Panc1 (cell line): ENCODE measurements at places on chromosomes 16 and 17.

DNA sequence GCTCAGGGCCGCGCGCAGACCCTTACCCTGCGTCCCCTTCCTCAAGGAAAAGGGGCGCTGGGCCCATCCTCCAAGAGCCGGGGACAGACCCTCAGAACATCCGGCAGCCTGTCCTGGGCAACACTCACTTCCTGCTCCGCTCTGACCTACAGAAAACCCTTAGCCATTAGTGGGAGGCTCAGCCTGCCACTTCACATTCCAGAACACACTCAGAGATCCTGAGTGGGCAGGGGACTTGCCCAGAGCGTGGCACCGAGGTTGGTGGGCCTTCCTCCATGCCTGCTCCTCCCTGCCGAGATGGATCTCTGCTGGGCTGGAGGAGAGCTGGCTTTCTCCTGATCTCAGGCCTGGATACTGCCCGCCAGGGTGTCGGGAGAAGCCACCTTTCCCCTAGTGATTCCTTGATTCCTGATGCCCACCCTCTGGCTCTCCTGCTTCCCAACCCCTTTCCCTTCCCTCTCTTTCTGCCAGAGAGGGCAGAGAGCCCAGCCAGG, 1.5 kb downstream of the SCARF1 start:
- DNase-seq = no peak

DNA sequence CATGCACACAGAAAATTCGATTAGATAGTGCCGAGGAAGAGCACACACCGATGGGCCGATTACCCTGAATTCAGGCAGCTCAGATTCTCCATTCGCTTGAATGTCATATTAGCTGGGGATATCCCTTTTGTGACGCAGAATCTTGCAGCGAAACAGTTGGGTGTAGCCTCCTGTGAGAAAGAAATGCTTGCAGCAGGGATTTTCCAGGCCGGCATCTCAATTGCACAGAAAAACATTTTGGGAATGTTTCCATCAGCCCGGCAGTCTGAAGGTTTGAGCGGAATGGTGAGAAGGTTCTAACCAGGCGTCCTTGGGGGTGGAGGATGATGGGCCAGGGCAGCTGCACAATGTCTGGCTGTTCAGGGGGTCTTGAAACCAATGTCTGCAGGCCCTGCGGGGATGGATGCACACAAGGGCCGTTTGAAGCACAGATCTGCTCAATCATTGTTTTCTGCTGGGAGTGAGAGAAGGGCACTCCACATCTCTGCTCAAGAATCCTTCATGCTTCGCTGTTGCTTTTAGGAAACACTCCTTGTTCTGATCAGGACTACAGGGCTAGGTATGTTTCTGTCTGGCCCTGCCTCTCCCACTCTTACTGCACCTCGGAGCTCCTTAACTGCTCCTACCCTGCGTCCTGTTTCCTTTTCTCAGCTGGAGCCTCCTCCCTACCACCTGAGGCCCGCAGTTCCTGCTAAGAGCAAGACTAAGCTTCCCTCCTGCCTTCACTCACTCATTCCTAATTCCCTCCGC, 94.6 kb downstream of the CMIP start:
- no peak for DNase-seq

DNA sequence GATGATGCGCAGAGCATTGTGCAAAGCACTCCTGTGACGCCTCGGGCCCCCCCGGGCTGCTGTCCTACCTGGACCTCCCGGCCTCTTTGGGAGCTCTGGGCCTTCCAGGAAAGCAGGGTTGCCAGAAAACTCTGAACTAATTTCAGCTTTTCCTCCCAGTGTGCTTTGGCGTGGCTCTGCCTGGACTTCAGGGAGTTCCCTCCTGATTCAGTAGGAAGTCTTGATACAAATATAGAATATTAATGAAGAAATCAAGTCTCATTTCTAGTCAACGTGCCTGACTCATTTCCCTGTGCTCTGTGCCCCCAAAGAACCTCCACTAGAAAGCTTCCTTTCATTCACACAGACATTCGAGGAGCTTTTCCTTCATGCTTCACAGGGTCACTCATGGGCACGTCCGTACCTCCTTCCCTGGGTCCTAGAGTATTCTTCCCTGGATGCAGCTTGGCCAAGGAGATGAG, 84.0 kb upstream of the NOL11 start:
- no peak for DNase-seq

GRCh38 chr17:50329716-50330115, 16.2 kb upstream of the XYLT2 start:
- no peak for DNase-seq

GRCh38 chr16:76346210-76346609, 69.0 kb downstream of the CNTNAP4 start:
- no peak for DNase-seq

DNA sequence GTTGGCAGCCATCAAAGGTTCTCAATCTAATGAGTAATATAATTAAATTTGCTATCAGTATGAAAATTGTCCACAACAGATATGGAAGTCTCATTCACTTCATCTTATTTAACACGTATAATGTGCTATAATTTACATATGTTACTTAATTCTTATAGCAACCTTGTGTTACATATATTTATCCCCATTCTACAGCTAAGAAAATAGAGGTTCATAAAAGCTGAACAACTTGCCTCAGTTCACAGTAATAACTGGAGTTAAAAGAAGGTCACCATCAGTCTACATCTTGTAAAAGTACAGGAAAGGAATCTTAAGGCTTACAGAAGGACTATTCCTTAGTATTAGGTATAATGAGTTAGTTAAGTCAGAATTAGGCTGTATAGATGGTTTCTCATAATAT, 27.9 kb downstream of the STXBP4 start:
- DNase-seq = no peak

GRCh38 chr16:88375996-88376834, 6.5 kb upstream of the ZNF469 start:
- DNase-seq = no peak

- DNase-seq = no peak
Observed at GRCh38 chr16:84552135-84552534, 47.7 kb upstream of the MEAK7 start.

- no peak for DNase-seq
Observed at GRCh38 chr16:56910654-56911539, 21.0 kb upstream of the HERPUD1 start.

GRCh38 chr16:46812781-46813540, 18.0 kb downstream of the C16orf87 start:
- no peak for DNase-seq

DNA sequence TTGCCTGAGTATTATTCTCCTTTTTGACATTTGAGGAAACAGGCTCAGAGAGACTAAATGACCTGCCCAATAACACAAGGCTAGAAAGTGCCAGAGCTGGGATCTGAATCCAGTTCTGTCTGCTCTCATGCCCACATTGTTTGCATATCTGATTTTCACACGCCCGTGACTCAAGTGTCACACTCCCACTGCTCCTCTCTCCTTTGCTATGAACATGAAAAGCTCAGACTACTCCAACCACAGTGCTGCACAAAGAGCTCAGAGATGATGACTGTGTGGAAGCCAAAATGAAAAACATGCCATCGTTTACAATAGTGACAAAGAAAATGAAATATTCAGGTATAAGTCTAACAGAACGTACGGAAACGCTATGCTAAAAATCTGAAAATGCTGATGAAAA, 107.9 kb downstream of the SMG6 start:
- no peak for DNase-seq

DNA sequence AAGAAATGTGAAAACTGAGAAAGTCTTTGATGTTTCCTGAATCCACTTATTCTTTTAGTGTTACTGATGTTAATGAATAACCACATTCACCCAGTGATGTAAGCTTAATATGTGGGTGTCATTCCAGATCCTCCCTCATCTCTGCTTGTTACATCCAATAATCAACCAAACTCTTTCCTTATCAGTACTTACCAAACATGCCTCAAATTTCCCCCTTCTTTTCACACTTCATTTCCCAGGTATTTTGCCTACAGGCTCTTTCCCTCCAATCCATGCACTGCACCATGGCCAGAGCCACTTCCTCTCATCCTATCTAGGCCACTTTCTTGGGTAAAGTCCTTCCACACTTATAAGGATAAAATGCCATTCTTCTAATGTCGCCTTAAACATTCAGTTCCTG, 451.5 kb downstream of the NPIPA7 start:
- DNase-seq = no peak

- no peak for DNase-seq
Observed at GRCh38 chr16:85240982-85241924, 129.0 kb upstream of the CIBAR2 start.

GRCh38 chr17:81910840-81911276, 341 bp downstream of the PCYT2 start:
- DNase-seq = no peak

DNA sequence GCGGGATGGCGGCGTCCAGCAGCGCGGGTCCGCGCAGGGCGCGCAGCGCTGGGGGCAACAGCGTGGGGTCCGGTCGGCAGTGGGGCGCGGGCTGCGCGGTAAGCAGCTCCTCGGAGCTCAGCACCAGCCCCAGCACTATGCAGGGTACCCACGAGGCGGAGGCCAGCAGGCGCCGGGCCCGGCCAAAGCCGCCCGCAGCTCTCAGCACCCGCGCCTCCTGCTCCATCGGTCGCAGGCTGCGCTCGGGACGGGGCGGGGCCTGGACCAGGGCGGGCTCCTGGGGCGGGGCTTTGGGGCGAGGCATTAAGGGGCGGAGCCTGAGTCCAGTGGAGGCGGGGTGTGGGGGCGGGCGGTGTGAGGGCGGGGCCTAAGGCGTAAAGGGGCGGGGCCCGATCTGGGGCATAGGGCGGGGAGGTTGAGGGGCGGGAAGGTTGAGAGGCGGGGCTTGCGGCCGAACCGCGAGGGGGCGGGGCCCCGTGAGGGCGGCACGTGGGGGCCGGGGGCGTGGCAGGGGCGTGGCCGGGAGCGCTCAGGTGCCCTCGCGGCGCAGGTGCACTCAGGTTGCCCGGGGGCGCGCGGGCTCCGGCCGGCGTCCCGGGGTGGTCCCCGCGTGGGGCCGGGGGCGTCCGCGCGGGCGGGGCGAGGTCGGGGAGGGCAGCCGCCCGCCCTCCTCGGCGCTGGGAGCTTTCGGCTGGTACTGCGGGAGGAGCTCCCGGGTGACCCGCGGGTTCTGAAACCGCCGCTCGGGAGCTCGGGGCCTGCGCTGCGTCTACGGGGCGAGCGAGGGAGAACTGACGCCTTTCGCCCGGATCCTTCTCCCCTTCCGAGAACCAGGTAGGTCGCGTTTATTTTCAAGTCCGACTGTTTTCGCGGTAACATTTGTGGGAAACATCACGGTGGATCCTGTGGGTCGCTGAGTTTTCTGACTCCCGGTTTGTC, 1.4 kb upstream of the SLC22A31 start:
- no peak for DNase-seq

GRCh38 chr17:68562736-68563135, 38.4 kb downstream of the FAM20A start:
- DNase-seq = no peak

- no peak for DNase-seq
Observed at GRCh38 chr17:4562015-4562969, 1.9 kb upstream of the GGT6 start.

DNA sequence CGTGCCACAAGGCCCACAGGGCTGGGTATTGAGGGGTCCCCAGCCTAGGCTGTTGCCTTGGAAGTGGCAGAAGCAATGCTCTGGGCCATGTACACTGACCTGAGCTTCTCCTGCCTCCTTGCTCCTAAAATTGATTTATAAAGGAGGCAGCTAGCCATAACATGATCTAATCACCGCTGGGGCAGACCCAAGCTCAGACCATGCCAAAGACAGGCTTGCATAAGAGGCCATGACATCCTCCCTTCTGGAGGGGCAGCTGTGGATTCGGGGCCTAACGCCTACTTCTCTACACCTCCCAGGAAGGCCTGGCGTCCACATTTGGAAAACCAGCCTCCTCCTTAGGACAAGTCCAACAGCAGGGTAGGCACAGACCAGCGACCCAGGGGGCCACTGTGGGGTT, 12.3 kb downstream of the HSD11B2 start:
- DNase-seq = no peak

DNA sequence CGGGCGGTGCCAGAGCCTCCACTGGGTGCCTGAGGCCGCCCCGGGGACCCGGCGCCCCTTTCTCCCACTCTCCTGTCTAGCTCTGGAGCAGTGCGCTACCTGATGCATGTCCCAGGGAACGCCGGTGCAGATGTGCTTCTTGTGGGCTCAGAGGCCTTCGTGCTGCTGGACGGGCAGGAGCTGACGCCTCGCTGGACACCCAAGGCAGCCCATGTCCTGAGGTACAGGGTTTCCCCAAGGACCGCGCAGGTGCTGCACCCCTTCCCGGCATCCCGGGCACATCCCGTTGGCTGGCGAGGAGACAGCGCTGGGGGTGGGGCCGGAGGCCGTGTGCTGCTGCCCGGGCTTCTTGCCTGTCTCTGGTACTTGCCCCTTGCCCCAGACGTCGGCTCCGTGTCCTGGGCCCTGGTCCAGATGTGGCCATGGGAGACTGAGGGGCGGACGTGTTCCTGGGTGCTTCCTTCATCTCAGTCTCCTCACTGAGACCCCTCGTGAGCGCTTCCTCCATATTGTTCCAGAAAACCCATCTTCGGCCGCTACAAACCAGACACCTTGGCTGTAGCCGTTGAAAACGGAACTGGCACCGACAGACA, 12.5 kb downstream of the RGS11 start:
- no peak for DNase-seq

GRCh38 chr16:88939245-88939971, 37.6 kb downstream of the CBFA2T3 start:
- DNase-seq = no peak

- no peak for DNase-seq
Observed at GRCh38 chr17:27403480-27404005, 52.7 kb upstream of the KSR1 start.

GRCh38 chr17:64202683-64203344, 60.2 kb downstream of the TEX2 start:
- DNase-seq = no peak

DNA sequence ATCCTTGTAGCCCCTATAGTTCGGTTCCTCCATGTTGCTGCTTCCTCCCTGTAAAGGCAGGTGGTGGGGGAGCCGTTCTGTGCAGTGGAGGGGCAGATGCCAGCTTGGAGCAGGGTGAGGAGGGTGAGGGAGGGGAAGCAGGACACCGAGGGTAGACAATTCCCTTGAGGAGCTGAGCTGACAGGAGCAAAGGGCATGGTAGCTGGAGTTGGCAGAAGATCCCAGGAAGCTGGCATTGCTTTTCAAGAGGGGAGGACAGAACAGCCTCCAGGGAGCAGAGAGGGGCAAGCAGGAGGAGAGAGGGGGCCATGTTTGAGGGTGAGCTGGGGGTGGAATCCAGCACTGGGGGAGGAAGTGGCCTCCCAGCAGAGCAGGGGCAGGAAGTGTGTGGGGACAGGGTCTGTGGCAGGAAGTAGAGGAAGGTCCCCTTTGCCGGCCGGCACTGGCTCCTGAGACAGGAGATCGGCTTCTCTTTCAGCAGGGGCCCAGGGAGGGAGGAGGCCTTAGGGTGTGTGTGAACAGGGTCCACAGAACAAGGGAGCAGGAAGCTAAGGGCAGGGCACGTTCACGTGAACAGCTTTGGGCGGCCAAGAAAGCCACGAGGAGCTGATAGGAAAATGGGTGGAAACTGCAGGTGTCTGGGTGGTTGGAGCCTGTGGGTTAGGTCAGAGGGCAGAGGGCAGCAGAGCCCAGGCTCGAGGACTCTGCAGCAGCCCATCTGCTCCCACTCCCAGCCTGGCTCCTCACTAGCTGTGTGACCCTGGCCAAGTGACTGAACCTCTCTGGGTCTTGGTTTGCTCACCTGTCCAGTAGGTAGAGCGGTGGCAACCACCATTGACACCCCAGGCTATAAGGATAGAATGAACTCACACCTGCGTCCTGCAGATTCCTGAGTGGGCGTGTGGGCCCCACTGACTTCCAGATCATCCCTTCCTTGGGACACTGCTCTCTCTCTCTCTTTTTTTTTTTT, 17.5 kb upstream of the SPNS2 start:
- no peak for DNase-seq

GRCh38 chr17:45130681-45131615, 1.4 kb downstream of the PLCD3 start:
- no peak for DNase-seq
